ENCODE measurements at places on chromosomes 5 and 9.

GRCh38 chr5:133403741-133404364 is 208.5 kb downstream of the FSTL4 start:
- DNase-seq: no peak

GRCh38 chr9:124197177-124198095 is 60.3 kb upstream of the NEK6 start:
- no peak for DNase-seq

DNA sequence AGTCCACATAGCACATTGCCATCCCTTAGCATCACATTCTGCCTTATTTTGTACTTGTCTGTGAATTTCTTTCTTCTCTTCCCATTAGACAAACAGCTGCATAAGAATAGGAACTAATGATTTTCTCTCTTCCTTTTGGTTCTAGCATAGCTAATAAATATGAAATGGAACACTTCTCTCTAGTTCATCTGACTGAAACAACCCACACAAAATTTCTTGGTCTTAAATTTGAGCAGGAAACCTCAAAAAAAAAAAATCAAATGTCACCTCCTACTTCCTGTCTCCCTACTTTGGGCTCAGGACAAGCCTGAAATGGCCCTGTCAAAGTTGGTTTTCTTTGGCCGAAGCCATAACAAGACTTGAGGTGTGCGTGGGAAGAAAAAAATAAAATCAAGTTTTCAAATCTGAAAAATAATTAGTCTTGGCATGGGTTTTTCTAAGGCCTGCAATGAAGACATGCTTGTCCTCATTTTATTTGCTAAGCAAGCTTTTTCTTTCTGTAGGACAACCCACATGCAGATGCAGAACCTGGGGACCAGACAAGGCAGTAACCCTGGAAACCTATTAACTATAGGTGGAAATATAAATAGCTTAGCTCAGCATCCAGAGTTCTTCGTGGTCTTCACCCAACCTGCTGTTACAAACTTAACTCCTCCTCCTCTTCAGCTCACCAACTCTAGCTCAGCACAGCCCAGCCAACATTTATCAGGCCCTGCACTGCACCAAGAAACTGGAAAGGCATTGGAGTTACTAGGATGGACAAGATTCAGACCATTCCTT is 523.5 kb upstream of the KLF4 start:
- no peak for DNase-seq

DNA sequence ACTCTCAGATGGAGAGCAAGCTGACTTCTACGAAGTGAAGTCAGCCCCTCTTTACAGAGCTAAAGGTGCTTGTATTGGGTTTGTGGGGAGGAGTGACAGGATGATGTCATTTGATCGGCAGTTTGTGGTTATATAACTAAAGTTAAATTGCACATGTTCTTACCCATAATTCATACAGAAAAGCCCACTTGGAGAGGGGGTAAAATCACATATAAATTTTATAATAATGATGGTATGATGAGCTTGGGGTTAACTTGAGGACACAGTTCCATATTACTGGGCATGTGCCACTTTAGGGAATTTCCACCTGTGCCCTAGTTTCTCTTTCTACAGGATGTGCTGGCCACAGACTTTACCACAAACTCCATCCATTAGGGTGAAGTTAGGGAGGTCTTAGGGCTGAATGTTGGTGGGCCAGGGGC is 1178.6 kb upstream of the CDH9 start:
- DNase-seq: no peak

- no peak for DNase-seq
These were observed 42.3 kb upstream of the JMY start for GRCh38 chr5:79193643-79194042.

- DNase-seq: no peak
These were observed 2.6 kb downstream of the FRMPD1 start for GRCh38 chr9:37653385-37653784.

GRCh38 chr5:17182494-17182893 is 34.9 kb upstream of the BASP1 start:
- no peak for DNase-seq

DNA sequence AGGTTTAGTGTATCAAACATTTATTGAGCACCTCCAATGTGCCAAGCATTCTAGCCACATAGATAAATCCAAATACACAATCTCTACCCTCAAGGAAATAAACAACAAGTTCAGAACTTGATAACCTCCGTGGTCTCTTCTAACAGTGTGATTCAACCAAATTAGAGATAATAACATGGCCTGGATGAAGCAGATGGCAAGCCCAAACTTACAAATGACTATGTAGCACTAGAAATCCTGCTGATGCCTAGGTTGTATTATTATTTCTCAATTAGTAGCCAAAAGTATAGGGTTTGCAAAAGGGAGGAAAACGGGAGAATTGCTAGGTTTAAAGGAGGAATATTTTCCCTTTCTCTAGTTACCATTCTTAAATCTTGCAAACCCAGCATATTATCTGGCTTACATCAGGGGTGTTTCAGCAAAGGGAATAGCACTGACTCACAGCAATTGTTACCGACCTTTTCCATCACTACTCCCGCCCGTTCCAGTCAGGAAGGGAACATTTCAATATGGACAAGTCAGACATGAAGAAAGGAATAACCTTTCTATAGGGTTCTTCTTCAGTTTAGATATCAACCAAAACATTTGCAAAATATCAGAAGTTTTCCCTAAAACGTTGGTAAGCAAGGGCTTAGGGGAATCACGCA is 2.3 kb downstream of the DPYSL3 start:
- DNase-seq: no peak

DNA sequence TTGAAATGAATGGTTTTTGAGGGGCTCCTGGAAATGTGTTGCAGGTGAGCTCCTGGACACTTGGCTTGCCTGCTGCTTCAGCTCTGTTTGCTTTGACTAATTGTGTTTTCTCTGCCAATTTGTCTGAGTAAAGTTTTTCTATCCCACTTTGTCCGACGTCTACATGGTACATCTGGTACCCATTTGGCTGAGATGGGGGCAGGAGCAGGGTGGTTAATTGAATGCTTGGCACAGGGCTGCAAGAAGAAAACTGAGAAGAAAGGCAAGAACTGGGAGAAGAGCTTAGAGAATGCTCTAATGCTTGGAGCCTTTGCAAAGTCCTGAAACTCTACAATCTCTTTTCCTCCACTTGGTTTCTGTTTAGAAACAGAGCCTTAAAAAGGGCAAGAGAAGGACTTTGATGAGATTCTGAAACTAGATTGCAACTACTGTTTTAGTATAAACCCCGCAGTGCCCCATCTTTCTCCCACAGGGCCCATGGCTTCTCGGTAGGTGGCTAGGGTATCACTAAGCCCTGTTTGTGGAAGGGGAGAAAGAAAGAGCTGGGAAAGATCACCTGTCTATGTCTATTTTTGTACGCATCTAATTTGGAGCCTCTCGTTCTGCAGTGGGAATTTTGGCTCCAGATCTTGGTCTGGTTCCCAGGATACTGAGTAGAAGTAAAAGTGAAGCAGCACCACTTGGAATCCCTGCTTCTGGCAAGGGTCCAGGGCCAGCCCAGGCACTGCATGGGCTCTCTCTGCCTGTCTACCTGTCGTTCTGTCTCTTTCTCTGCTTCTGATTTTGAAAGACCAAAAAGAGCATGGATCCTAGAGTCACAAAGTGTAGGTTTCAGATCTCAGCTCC is 214.4 kb downstream of the SEMA6A start:
- DNase-seq: no peak

GRCh38 chr9:15786616-15787015 is 233.8 kb downstream of the CCDC171 start:
- no peak for DNase-seq

GRCh38 chr5:71974622-71975021 is 132.7 kb upstream of the MAP1B start:
- no peak for DNase-seq

- DNase-seq: no peak
These were observed 25.4 kb upstream of the RASA1 start for GRCh38 chr5:87242242-87242641.

DNA sequence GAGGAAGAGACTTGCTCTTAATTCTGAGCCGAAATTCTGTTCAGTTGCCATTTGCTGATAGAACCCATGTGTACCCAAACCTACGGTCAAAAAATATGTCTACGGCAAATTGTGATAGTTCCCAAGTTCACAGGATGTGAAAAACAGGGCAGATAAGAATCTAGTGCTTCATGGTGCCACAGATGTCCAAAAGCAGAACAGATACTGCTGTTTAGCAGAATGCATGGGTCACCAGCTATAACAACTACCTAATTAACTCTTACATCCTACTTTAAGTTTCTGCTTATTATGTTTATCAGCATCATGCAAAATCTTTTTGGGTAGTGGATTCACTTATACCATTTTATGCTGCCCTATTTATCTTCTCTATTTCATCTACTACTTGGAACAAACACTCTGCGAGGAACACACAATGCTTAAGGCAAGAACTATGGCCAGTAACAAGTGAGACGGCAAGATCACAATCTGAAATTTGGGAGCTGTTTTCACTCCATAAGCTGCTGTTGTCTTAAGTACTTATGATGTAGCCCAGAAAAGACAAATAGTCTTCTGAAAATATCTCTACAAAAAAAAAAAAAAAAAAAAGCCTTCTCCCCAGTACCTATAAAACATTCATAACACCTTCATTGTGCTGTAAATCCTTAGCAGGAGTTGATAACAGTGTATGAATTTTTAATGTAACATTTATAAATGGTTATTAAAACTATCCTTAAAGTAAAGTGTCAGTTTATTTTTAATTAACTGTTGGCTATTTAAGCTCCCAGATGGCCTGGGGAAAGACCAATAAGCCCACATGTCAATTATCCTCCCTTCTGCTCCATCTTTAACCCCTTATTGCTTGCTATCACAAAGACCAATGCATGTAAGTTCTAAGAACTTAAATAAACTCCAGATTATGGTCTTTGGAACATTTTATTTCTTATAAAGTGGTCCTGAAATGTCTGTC is 232.3 kb downstream of the TLR4 start:
- DNase-seq: no peak

DNA sequence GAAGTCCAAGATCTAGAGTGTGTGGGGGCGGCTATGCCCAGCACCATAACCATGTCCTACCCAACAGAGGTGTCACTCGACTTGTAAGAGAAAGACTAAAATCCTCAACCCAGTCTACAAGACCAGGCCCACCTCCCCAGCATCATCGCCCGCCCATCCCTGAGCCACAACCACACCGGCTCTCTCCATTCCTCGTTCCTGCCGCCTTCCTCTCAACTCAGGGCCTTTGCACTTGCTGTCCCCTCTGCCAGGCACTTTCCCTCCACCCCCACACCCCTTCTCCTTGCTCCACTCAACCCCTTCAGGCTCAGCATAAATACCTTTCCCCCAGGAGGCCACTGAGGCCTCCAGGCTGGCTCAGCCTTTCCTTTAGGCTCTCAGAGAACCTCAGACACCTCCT is 69.3 kb downstream of the PAX5 start:
- no peak for DNase-seq

- DNase-seq: no peak
These were observed 14.7 kb downstream of the ASTN2 start for GRCh38 chr9:117400171-117400570.

DNA sequence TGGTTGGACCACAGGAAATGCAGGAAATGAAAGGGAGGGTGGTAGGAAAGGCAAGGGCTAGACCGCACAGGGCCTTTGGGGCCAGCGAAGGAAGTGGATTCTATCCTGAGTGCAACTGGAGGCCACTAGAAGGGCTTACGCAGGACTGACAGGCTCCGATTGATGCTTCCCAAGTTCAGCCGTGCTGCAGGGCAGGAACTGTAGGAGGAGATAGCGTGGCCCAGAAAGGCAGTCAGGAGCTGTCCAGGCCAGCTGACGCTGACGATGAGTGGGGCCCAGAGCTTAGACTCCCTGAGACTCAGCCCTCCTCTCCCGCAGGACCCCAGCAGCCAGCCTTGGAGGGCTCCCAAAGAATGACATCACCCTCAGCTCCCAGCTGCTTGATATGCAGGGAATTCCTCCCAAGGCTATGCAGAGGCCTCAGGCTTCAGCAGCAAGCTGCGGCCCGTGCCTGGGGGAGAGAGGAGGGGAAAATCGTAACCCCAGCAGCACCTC is 48.8 kb downstream of the KCNIP1 start:
- DNase-seq: no peak

- no peak for DNase-seq
These were observed 102.0 kb downstream of the ZNF462 start for GRCh38 chr9:106964822-106965525.

All from stimulated activated CD4-positive, alpha-beta T cell treated with anti-CD3 and anti-CD28 coated beads, Interleukin-1b, Interleukin-23, amount 100 ng/mL, for 1 hour (primary cell).